ENCODE measurements at places on chromosomes 12 and 14. TPM values are rescaled to one million over a fixed set of nuclear protein-coding genes. Genes with fewer than 3 reads are reported as not detected.
A peak's percentile ranks its signal among the peaks of the same experiment; 100 is the strongest.

POTEM gene
- not detected for total RNA-seq

DNA sequence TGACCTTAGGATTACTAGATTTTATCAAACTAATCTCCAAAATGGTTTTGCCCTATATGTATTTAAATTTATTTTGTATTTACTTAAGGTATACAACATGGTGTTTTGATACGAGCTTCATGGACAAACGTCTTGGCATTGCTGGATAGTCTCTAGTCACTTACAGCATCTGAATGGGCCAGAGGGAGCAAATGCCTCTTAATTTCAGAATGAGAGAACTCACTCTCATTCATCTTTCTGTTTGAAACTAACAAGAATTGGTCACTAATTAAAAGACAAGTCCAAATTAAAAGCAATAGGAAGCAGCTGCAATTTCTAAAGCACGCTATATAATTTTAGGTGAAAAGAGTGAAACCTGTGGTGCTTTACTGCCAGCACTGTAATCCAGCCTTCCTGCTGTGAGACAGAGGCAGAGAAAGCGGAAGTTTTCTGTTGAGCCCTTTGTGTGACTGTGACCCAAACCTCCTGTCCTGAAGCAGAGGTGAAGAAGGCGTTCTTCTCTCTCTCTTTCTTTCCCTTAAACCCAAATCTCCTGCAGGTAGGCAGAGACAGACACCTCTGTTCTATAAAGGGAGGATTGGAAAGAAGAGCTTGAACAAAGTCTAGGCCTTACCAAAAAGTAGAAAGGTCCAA lies 184.6 kb upstream of the NAV3 start:
- H3K36me3 ChIP-seq, result no peaks in the 10 kb centered on the region
- H3K4me3 ChIP-seq, result no peak overlapping the region
- no peaks in the 10 kb centered on the region for H3K4me1 ChIP-seq
- no peak for DNase-seq

- H3K36me3 ChIP-seq, result no peaks in the 10 kb centered on the region
- peak overlapping the region; percentile 93 for H3K27ac ChIP-seq
- DNase-seq, result peak; percentile 34
- H3K4me1 ChIP-seq, result peaks cover 10% of the 10 kb centered on the region
- H3K4me3 ChIP-seq, result peak overlapping the region; percentile 81
- no peaks in the 10 kb centered on the region for H3K27me3 ChIP-seq
Observed at GRCh38 chr12:62466018-62466593, 520 bp upstream of the MON2 start.

GRCh38 chr12:24911271-24911791 lies 37.6 kb downstream of the BCAT1 start:
- DNase-seq, result no peak
- H3K4me1 ChIP-seq, result peaks cover 6% of the 10 kb centered on the region
- H3K4me3 ChIP-seq, result no peak overlapping the region
- no peaks in the 10 kb centered on the region for H3K36me3 ChIP-seq
- no peak overlapping the region for H3K27ac ChIP-seq
- no peaks in the 10 kb centered on the region for H3K27me3 ChIP-seq

DNA sequence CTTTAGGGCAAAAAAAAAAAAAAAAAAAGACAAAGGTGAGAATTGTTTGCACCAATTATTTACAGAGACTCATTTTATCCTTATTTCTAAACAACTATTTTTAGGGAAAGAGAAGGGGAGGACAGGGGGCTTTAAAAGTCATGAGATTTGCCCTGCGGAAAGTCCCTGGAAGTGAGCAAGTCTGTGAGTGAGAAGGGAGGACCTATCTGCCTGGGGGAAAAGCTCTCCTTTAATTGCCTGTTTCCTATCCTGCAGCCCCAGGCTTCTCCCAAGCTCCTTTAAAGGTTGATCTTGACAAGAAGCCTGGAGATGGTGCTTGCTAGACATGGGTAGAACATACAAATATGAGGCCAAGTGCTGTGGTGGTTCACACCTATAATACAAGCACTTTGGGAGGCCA lies 8.3 kb upstream of the CHST11 start:
- H3K27me3 ChIP-seq, result no peaks in the 10 kb centered on the region
- no peak overlapping the region for H3K4me3 ChIP-seq
- DNase-seq, result no peak
- H3K4me1 ChIP-seq, result no peaks in the 10 kb centered on the region

SOCS2 gene
- total RNA-seq, result 38.7 TPM

CHPT1 gene
- total RNA-seq, result 33.5 TPM

PFDN5 gene
- 229 TPM for total RNA-seq

DDN gene
- total RNA-seq, result 0.28 TPM

DDX55 gene
- total RNA-seq, result 28.4 TPM

DNA sequence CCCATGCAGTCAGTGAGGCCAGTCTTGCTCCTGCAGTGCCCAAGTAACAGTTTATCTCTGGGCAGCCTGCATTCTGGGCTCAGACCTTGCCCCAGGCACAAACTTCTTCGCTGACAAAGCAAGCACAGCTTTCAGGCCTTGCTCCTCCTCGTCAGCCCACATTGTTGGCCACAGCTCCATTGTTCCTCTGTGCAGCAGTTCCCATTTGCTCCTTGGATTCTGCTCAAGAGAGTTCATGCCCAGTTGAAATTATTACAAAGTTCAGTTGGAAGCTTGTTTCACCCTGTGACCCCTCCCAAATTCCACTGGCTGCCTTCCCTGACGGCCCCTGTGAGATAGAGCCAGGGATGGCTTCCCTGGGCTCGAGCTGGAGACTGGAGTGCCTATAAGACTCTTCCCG lies 163.4 kb upstream of the DDHD1 start:
- no peak for DNase-seq
- no peak overlapping the region for H3K27ac ChIP-seq
- no peaks in the 10 kb centered on the region for H3K4me1 ChIP-seq
- no peaks in the 10 kb centered on the region for H3K36me3 ChIP-seq

GPR65 gene
- total RNA-seq, result not detected

RGS6 gene
- total RNA-seq, result not detected

- peak overlapping the region; percentile 84 for H3K27ac ChIP-seq
- peaks cover 6% of the 10 kb centered on the region for H3K36me3 ChIP-seq
- H3K4me3 ChIP-seq, result peak overlapping the region; percentile 64
Observed at GRCh38 chr12:77940011-77940423, 109.3 kb downstream of the NAV3 start.

DNA sequence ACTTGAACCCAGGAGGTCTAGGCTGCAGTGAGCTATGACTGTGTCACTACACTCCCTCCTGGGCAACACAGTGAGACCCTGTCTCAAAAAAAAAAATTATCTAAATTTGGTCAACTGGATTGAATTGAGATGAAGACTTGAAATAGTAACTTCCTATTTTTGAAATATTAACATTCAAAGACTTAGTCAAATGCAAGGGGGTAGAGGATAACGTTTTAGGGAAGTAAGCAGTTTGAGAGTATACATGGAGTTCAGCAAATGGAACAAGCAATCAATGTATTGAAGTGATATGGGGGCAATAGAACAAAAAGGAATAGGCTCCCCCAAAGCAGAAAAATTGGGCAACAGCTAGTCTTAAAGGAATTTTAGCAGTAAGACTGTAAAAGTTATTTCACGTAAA lies 4.6 kb upstream of the MFAP5 start:
- no peak overlapping the region for H3K4me3 ChIP-seq
- H3K27me3 ChIP-seq, result no peaks in the 10 kb centered on the region
- no peaks in the 10 kb centered on the region for H3K36me3 ChIP-seq

EXOC3L4 gene
- total RNA-seq, result not detected

DNA sequence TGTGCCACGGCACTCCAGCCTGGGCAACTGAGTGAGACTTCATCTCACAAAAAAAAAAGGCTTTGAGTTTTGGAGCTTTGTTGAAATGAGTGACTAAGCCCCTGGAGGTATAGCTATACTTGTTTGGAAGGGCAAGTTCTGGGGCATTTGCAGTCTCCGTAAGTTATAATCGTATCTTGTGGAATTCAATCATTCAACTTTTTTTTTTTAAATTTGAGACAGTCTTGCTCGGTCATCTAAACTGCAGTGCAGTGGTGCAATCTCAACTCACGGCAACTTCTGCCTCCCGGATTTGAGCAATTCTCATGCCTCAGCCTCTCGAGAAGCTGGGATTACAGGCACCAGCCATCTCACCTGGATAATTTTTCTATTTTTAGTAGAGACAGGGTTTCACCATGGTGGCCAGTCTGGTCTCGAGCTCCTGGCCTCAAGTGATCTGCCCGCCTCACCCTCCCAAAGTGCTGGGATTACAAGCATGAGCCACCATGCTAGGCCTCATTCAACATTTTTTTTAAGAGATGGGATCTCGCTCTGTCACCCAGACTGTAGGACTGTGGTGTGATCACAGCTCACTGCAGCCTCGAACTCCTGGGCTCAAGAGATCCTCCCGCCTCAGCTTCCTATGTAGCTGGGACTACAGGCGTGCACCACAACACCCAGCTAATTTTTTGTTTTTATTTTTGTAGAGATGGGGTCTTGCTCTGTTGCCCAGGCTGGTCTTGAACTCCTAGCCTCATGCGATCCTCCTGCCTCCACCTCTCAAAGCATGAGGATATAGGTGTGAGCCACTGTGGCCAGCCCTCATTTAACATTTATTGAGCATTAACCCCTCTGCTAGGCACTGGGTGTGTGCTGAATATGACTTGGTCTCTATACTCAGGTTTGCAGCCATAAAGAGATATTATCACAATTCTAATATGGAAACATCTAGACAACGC lies 133.7 kb upstream of the MAP1LC3B2 start:
- no peaks in the 10 kb centered on the region for H3K36me3 ChIP-seq
- no peaks in the 10 kb centered on the region for H3K27me3 ChIP-seq
- no peak overlapping the region for H3K27ac ChIP-seq

AQP2 gene
- not detected for total RNA-seq

ANKRD33 gene
- not detected for total RNA-seq

- H3K36me3 ChIP-seq, result no peaks in the 10 kb centered on the region
- H3K4me1 ChIP-seq, result peaks cover 12% of the 10 kb centered on the region
- H3K27ac ChIP-seq, result no peak overlapping the region
- no peaks in the 10 kb centered on the region for H3K27me3 ChIP-seq
- H3K4me3 ChIP-seq, result no peak overlapping the region
- DNase-seq, result no peak
Observed at GRCh38 chr12:111411185-111411764, 5.6 kb downstream of the SH2B3 start.

PLEKHG7 gene
- not detected for total RNA-seq

PLA2G1B gene
- not detected for total RNA-seq

GRCh38 chr12:69324797-69325466 lies 23.2 kb upstream of the LYZ start:
- H3K4me1 ChIP-seq, result no peaks in the 10 kb centered on the region
- no peak overlapping the region for H3K27ac ChIP-seq
- DNase-seq, result no peak

DNA sequence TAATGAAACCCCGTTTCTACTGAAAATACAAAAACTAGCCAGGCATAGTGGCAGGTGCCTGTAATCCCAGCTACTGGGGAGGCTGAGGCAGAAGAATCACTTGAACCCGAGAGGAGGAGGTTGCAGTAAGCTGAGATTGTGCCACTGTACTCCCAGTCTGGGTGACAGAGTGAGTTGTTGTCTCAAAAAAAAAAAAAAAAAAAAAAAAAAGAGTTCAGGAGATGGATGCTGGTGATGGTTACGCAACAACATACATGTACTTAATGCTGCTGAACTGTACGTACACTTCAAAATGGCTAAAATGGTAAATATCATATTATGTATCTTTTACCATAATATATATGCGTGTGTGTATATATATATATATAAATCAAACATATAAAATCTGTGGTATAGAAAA lies 29.0 kb downstream of the ACTN1 start:
- H3K4me3 ChIP-seq, result no peak overlapping the region
- peaks cover 31% of the 10 kb centered on the region for H3K36me3 ChIP-seq
- H3K4me1 ChIP-seq, result peaks cover 75% of the 10 kb centered on the region
- DNase-seq, result peak; percentile 70
- H3K27me3 ChIP-seq, result no peaks in the 10 kb centered on the region

GRCh38 chr14:23099212-23099861 lies 4.0 kb downstream of the C14orf119 start:
- no peak overlapping the region for H3K27ac ChIP-seq
- peaks cover 19% of the 10 kb centered on the region for H3K4me1 ChIP-seq
- peaks cover 34% of the 10 kb centered on the region for H3K36me3 ChIP-seq
- H3K27me3 ChIP-seq, result no peaks in the 10 kb centered on the region

GRCh38 chr12:69922999-69923398 lies 98.0 kb downstream of the MYRFL start:
- H3K4me1 ChIP-seq, result no peaks in the 10 kb centered on the region
- DNase-seq, result no peak
- H3K27me3 ChIP-seq, result no peaks in the 10 kb centered on the region
- no peak overlapping the region for H3K27ac ChIP-seq
- no peak overlapping the region for H3K4me3 ChIP-seq

All from MCF 10A (cell line).